ENCODE measurements at places on chromosomes 16 and 17.

DNA sequence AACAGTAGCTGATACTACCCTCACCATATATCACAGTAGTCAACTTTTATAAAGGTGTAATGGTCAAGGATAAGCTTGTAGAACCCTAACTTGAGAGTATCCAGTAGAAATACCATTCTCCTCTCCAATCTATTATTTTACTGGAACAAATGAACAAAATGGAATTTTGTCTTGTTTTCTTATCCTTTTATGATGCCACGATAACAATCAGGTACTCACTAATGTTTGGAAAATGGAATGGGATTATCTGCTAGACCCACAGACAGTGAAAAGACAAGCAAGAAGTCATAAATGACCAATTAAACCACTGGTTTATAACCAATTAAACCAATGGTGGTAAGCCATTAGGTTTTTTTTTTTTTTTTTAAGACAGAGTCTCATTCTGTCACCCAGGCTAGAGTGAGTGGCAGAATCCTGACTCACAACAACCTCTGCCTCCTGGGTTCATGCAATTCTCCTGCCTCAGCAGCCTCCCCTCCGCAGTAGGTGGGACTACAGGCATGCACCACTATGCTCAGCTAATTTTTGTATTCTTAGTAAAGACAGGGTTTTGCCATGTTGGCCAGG, 10.4 kb downstream of the GPATCH8 start:
- no peak for ATAC-seq

DNA sequence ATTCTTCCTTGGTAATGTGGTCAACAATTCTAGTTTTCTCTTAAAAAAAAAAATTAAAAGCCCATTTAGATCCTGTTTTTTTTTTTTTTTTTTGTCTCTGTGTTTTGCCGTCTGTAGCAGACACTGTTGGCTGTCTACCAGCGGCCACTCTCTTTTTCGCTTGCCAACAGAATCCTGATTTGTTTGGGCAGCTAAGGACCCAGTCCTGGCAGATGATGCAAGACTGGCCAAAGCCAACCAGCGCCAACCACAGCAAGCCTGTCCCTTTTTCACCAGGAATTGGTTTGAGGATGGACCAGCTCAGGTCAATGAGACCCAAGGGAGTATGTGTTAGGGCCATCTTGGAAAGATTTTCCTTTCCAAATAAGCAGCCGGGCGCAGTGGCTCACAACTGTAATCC, 28.2 kb downstream of the ST3GAL2 start:
- no peak for ATAC-seq

DNA sequence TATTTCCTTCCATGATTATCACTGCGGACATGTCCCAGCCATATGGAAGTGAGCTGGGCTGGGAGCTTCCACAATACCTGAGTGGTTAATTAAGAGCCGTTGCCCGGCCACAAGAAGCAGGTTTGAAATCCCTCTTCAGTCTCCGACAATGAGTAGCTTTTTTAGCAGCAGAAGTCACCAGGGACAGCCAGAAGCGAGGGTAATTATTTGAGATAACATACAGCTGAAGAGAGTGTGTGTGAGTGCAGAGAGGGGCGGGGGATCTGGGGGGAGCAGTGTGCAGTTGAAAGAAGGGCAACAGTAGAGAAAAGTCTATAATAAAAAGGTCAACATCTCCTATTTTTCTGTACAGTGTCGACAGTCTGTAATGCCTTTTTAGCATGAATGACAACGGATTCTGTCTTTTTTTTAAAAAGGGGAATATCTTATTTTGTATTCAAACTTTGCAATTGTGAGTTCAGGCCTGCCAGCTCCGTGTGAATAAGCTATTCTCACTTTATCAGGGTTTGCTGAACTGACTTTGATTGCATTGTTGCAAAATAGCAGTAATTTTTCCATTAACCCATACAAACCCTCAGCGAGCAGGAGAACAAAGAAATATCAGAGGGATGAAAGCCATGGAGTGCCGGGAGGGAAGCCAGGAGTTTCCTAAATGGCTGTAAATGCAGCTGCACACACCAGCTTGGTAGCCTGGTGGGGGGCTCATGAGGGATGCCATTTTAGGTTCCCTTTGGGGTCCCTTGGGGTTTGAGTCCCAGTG, 220.3 kb upstream of the IRX3 start:
- ATAC-seq, result no peak

DNA sequence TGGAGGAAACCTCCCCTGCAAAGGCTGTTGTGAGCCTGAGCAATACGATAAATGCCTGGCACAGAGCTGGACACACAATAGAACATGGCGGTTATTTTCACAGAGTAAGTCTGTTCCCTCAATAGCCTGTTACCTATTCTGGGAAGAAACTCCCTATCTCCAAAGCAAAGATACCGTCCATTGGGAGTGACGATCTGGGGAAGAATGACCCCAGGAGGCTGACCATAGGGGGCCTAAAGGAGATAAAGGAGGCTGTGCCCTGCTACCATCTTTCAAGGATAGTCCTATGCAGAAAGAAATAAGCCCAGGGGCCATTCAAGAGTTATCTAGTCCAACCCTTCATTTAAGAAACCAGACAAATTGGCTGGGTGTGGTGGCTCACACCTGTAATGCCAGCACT, 4.1 kb upstream of the AXIN2 start:
- no peak for ATAC-seq

GRCh38 chr16:62041401-62041800, 5.2 kb upstream of the CDH8 start:
- no peak for ATAC-seq

- no peak for ATAC-seq
These were observed 36.6 kb downstream of the PHLPP2 start for GRCh38 chr16:71687861-71688260.

DNA sequence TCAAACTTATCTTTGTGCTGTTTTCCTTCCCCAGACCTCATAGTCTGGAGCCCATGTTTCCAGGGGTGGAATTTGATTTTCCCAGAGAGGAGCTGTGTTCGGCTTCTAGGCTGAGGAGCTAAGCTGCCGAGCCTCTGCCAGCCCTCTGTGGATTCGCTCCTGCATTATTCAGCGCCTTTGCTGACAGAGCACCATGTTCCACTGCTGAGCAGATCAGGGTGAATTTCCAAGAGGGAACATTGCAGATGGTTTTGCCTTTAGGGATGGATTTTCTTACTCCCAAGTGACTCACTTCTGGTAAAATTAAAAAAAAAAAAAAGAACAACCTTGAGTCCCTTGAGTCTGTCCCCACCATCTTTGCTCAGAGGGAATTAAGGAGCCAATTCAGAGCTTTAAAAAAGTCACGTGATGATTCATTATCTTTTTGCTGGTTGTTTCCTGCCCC, 229.5 kb downstream of the PRKCA start:
- no peak for ATAC-seq

DNA sequence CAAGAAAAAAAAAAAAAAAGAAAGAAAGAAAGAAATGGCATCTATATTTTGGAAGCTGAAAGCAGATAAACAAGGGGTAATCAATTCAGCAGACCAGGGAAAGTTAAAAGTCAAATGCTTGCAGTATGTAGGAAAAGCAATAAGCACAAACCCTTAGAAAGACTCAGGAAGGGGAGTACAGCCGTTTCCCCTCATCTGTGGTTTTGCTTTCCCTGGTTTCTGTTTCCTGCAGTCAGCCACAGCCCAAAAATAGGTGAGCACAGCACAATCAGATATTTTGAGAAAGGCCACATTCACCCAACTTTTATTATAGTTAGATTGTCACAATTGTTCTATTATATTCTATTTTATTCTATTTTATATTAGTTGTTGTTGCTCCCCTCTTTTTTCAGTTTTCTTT, 14.4 kb upstream of the ALOX12 start:
- no peak for ATAC-seq

DNA sequence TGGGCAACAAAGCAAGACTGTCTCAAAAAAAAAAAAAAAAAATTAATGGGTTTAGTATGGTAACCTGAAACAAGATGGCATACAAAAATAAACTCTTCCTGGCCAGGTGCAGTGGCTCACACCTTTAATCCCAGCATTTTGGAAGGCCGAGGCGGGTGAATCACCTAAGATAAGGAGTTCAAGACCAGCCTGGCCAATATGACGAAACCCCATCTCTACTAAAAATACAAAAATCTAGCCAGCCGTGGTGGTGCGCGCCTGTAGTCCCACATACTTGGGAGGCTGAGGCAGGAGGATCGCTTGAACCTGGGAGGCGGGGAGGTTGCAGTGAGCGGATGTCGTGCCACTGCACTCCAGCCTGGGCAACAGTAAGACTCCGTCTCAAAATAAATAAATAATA, 55.7 kb downstream of the PAFAH1B1 start:
- ATAC-seq, result no peak
